NCI-H460 (cell line): ENCODE measurements at places on chromosomes 6 and 20. TPM values are rescaled to one million over a fixed set of nuclear protein-coding genes. Genes with fewer than 3 reads are reported as not detected.
A peak's percentile ranks its signal among the peaks of the same experiment; 100 is the strongest.

- peak; percentile 43 for DNase-seq
Observed at GRCh38 chr20:32902456-32903420, 44.0 kb downstream of the EFCAB8 start.

DNA sequence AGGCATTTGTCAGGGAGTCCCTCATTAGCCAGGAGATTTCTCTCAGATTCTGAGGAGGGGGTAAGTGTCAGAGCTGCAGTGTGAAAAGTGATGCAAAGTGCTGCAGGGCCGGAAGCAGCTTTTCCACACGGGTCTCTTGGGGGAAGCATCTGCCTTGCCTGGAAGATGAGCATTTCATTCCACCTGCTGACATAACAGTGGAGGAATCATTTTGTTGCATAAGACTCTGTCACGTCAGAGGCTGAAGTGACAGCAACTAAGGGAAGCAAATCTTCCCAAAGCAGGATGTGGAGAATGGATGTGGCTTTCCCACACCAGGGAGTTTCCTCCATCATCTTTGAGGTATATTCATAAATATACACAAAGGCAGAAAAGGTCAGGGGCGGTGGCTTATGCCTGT lies 22.8 kb downstream of the DCBLD1 start:
- no peak for DNase-seq

BTN1A1 gene
- not detected in 2 replicates for total RNA-seq

MYMX gene
- total RNA-seq = not detected in 2 replicates

DNA sequence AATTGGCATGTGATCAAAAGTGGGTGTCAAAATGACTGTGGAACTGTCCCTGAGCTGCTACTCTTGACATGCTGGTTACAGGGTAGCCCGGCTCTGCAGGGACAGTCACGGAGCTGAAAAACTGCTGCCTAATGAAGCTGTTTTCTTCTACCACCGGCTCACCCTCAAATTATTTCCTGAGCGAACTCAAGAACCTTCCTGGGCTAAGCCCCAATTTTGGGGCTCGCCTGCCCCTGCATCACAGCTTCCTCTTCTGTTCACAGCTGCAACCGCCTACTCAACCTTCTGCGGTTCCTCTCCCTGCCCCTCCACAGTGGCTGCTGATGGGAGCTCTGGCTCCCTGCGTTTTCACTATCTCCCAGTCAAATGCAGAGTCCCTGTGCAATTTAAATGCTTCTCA lies 110.8 kb upstream of the MLN start:
- no peak for DNase-seq

GRCh38 chr20:45095805-45096238 lies 5.1 kb downstream of the KCNS1 start:
- peak; percentile 54 for DNase-seq

GRCh38 chr6:108353853-108354252 lies 59.0 kb downstream of the AFG1L start:
- DNase-seq = no peak

DNA sequence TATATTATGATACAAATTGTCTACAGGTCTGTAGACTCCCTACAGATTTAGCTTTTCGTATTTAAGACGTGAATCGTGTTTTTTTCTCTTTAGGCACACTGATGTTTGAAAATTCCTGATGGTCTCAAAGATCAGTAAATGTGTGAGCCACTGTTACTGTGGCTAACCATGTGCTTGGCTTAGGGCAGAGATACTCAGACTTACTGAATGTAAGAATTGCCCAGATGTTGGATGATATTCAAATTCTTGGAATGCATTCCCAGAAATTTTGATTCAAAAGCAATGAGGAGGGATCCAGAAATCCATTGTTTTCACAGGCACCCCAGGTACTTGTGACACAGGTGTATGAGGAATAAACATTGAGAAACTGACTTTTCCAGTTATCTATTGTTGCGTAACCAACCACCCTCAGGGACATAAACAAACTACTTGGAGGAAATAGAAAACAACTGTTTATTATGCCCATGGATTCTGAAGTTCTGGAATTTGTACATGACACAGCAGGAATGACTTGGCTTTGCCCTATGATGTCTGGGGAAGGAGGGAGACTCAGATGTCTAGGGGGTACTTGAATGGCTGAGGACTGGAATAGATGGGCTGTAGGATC lies 339.6 kb upstream of the CITED2 start:
- DNase-seq = no peak

HLA-DPB1 gene
- not detected in 2 replicates for total RNA-seq

- no peak for DNase-seq
Observed at GRCh38 chr6:52552278-52552643, 24.6 kb downstream of the TRAM2 start.
